ENCODE measurements at places on chromosomes 6 and 20.

DNA sequence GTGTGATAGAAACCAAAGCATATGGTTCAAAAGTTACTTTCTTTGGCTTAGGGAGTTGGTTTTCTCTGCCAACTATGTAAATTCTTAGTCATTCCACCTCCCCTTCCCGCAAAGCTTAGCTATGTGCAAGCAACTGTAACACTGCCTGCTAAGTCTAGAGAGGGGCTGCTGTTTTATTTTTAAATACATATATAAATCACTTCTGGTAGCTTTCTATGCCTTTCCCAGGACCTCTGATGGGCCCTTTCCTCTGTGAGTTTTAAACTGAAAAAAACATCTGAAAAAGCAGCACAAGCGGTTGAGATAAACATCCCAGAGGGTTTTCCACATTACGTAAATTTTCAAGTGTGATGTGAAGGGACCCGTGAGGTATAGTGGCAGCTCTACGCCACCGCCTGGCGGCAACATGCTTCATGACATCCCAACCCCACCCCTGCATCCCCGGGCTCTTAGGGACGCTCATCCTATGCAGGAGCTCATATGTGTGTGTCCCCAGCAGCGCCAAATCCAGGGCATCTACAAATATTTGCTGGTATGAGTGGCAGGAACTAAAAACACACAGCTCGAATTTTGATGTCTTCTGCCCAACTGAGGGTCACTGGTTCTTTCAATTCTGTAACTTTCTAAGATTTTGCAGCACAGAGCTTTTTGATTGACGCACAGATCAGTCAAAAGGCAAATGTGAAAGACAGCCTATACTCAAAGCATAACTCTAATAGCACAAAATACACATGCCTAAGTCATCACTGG is 12.7 kb downstream of the SAYSD1 start:
- DNase-seq, result no peak

DNA sequence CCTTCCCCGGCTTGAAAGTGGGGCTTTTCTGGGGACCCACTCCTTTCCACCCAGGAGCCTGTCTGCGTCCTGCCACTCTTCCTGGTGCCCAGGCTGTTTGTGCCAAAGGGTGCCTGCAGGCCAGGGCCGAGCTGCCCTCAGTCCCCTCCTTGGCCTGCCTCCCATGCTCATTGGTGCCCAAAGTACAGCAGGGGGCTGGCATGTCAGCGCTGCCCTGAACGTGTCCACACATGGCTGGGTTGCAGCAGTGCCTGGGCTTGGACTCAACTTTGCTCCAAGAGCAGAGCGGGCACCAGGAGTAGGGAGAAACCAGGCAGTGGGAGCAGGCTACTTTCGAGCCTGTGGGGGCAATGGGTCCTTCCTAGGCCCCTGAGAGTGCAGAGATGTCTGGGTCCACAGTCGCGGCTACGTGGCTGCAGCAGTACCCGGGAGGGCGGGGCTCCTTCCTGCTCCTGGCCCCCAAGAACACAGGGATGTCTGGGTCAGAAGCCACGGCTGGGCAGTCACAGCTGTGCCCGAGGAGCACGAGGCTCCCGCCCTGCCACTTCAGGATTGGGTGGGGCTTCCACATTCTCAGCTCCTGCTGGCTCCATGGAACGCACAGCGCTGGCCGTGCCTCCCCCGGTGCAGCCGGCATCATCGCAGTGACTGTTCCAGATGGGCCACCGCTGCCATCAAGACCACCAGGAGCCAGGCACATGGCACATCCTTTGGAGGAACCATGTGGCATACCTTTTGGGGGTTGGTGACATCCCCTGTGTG is 50.0 kb upstream of the CLDN20 start:
- no peak for DNase-seq

DNA sequence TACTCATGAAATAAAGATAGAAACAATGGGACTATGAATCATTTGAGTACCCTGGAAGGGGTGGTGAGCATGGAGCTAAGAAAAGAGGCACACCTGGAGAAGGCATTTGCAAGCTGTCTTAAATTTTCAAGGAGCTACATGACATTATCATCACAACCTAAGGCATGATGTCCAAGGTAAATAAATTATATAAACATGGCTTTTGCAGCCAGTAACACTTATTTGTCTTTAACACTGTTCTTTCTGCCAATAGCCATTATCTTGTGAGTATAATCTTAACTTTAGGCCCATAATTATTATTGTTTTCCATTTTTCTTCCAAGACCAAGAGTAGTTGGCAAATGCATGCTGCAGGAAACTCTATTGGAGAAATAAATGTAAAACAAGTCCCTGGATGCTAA is 63.7 kb downstream of the ALDH5A1 start:
- no peak for DNase-seq

GRCh38 chr6:136173519-136174507 is 76.3 kb downstream of the MTFR2 start:
- no peak for DNase-seq

GRCh38 chr20:57091748-57092111 is 174.7 kb downstream of the BMP7 start:
- DNase-seq, result no peak

DNA sequence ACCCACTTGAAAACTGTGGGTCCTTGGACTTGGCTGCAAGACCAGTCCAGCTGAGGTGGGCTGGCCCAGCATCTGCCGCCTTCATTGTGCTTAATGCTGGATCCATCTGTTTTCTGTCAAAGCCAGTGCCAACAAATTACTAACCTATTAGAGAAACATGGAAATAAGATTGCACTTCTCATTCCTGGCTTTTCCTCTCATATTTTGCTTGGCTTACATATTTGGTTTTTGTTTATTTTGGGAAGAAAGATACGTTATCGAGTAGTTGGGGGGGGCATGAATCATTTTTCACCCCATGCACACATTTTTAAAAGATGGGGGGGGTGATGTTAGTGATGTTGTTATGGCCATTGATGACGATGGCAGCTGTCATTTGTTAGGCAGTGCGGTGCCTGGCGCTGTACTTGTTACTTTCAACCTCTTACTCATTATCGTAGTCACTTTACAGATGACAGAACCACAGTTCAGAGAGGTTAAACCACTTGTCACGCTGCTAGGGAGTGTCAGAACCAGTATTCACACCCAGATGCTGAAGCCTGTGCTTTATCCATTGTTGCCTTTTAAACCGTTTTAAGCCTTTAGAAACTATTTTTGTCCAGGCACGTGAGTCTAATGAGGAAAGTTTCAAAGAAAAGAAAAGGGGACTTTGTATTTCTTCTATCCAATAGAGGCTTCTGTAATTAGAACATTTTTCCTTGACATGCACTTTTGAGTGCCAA is 180.0 kb downstream of the TMEM242 start:
- DNase-seq, result no peak

GRCh38 chr6:5529733-5530132 is 268.4 kb downstream of the FARS2 start:
- no peak for DNase-seq

GRCh38 chr20:25025986-25026605 is 31.8 kb downstream of the ACSS1 start:
- DNase-seq, result no peak

GRCh38 chr6:133555685-133556084 is 314.5 kb downstream of the EYA4 start:
- no peak for DNase-seq

- DNase-seq, result no peak
Observed at GRCh38 chr20:6740096-6740495, 27.4 kb upstream of the BMP2 start.

GRCh38 chr20:48904566-48905296 is 16.8 kb upstream of the ARFGEF2 start:
- DNase-seq, result peak; percentile 76

DNA sequence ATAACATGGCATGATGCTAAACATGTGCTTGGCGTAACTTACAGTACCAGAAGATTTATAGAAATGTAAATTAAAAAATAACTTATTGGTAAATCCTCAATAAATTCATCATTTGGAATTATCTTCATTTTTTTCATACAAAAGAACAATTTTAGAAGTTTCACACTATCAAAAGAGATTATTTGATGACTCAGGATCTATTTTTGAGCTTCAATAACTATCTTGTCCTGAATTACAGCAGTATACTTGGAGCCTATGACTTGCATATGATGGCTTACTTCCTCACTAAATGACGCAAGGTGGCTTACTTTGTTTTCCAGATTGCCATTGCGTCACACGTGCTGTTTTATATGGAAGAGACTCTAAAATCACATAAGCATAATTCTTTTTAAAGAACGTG is 49.2 kb downstream of the KHDRBS2 start:
- no peak for DNase-seq

GRCh38 chr20:63966172-63966943 is 3.4 kb downstream of the ZNF512B start:
- no peak for DNase-seq

DNA sequence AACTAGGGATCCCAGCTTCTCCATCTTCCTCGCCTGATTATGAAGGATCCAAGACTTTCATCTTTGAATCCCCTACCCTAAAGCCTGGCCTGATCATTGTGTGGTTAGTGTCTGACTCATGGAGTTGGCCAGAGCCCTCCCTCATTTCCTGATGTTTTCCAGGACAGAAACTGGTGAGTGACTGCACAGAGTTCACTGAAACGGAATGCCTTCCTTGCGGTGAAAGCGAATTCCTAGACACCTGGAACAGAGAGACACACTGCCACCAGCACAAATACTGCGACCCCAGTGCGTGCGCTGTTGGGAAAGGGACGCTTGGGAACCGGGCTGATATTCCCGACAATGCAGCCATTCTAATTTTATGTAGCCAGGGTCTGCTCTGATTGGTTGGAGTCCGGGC is 4.0 kb downstream of the CD40 start:
- no peak for DNase-seq

DNA sequence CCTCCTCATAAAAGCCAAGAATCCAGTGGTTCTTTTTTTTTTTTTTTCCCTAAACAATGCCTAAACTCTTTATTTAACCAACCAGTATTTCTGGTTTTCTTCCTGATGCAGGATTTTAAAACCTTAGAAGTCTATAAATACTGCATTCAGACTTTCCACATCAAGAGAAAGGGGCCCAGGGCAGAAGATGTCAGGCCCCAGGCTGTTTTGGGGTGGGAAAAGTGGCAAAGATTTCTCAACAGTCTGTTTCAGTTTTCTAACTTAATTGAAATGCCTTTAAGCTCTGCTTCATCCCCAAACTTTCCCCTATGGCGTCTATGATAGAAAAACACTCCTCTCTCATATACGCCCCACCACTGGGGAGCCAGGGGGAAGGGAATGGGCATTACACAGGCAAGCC is 33.1 kb downstream of the QRSL1 start:
- DNase-seq, result no peak

GRCh38 chr20:23105193-23105592 is 19.1 kb upstream of the CD93 start:
- no peak for DNase-seq

DNA sequence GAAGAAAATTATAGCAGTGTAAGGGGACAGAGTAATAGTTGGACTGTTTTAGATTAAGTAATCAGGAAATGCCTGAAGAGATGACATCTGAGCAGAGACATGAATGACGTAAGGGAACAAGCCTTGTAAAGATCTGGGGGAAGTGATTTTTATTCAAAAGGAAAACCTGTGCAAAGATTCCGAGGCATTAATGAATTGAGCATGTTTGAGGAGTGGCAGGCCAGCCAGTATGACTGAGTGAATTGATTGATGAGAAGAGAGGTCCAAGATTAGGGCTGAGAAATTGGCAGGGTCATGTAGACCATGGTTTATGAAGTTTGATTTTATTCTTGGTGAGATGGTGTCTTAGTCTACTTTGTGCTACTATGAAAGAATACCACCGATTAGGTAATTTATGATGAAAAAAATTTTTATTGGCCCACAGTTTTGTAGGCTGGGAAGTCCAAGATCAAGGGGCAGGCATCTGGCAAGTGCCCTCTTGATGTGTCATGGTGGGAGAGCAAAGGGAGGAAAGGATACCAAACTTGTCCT is 95.1 kb downstream of the LIN28B start:
- no peak for DNase-seq

- DNase-seq, result no peak
Observed at GRCh38 chr6:28982476-28983266, 22.4 kb downstream of the ZNF311 start.

DNA sequence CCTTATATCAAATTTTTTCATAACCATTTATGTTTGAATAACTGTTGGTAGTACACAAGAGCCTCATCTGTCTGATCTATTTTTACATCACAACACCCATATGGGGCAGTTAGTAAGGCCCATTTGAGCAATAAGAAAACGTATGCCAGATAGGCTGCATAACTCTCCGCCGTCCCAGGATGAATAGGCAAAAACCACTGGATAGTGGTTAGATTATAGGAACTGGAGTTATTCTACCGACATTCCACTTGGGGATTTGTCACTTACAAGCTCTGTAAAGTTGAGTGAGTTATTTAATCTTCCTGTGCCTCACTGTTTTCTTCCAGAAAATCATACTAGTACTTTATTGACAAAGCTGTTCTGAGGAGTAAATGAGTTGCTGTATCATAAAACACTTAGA is 881.9 kb downstream of the QKI start:
- no peak for DNase-seq

DNA sequence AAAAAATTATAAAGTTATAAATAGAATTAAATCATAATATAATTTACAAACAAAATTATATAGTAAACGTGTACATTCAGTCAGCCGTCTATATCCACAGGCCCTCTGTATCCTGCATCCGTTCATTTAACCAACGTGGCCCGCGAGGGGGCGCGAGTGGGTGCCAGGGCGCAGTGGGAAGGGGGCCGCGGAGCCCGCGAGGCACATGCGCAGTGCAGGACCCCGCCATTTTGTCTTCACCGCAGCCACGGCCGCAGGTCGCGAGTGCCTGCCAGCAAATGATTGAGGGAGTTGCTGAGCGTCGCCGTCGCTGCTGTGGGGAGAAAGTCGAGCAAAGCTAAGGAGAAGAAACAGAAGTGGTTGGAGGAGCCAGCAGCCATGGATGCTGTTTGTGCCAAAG is 53.4 kb upstream of the ECI2 start:
- DNase-seq, result no peak

DNA sequence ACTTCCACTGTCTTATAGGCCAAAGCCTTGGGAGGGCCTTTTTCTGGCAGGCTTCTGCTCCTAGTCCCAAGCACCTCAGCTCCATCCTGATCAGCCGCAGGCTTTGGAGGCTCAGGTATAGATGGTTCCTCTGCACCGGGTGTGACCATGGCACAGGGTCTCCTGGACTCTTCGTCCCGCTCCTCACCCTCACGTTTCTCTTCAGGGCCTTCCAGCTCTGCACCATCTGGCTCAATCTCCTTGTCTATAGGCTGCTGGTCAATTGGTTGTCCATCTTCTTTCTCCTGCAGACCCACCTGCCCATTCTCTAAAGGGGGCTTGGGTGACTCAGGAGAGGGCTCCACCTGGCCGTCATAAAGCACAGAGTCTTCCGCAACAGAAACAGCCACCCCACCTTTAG is 37.0 kb downstream of the BFSP1 start:
- no peak for DNase-seq

GRCh38 chr6:142605922-142606485 is 304.2 kb downstream of the ADGRG6 start:
- DNase-seq, result no peak

GRCh38 chr20:51410586-51411325 is 131.8 kb downstream of the NFATC2 start:
- no peak for DNase-seq
